ENCODE measurements at places on chromosomes 13 and 19.
A peak's percentile ranks its signal among the peaks of the same experiment; 100 is the strongest.

GRCh38 chr19:5676105-5676771 is 4.1 kb downstream of the MICOS13 start:
- DNase-seq, result no peak

- DNase-seq, result no peak
Measured at GRCh38 chr19:46861691-46862502, 1.1 kb downstream of the ARHGAP35 start.

- no peak for DNase-seq
Measured at GRCh38 chr19:10797078-10797477, 38.9 kb downstream of the TMED1 start.

DNA sequence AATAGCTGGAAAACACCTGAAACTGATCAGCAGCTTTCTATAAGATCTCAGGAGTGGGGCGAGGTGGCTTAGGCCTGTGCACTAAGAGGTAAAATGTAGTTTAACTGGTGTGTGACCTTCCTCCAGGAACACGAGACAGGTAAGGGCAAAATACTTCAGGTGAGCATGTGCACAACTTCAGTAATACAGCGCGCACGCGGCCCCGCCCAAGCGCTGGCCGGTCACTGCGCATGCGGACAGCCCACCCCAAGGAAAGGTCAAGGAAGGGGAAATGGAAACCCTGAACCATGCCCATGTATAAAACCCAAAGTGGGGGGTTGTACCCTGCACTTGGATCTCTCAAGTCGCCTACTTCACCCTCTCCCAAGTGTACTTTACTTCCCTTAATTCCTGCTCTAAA is 49.4 kb upstream of the ARHGEF7 start:
- DNase-seq, result no peak

GRCh38 chr13:51797664-51798488 is 6.1 kb downstream of the DHRS12 start:
- DNase-seq, result peak; percentile 49

DNA sequence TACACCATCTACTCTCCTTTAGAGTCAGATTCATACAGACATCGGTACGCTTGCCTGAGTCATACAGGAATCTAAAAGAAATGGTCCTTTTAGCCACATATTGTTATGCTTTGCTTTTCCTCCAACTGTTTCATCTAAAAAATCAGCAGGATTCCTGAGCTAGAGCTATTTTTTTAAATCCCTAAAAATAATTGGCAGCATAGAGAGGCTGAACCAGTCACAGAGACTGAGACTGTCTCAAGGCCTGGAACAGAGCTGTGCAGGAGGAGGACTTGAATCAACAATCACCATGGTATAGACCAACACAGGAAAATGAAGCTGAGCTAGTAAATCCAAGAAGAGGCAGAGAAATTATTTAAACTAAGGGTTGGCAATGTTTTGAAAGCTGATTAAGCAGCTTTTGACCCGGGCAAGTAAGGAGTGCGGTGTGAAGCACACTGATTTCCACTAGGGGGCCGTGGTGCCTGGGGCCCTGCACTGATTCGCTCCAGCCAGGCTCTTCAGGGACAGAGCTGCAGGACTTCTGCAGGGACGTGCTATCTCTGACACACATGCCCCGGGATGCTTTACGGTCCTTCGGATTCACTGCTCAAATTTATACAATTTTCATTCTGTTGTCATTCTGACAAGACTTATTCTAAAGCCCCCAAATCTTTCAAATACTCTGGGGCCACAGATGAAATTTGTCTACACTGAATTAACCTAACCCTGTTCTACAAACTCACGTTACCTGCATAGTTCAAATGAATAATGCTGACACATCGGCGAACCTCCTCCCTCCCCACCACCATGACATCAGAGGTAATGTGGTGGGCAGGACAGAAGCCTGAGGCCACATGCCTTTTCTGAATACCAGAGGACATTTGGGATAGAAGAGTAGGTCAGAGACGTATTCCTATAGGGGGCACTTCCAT is 87.6 kb upstream of the SLC15A1 start:
- DNase-seq, result peak; percentile 3

DNA sequence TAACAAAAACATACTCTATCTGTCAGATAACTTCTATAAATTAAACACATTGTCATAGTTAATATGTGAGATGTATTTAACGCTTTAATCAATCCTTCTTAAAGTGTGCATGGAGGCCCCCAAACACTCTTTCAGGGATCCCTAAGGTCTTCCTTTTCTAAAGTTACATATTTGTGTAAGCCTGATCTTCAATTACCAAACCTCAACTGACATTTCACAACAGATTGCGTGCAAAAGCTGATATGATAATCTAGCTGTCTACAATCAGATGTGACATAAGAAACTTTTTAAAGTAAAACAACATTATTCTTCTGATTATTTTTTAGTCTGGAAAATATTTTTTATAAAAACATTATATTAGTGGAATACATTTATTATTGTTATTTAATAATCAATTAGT is 1850.4 kb downstream of the OLFM4 start:
- no peak for DNase-seq

- DNase-seq, result no peak
Measured at GRCh38 chr19:1236576-1236975, 1.2 kb downstream of the CBARP start.

GRCh38 chr13:34523406-34523805 is 418.7 kb upstream of the NBEA start:
- no peak for DNase-seq

DNA sequence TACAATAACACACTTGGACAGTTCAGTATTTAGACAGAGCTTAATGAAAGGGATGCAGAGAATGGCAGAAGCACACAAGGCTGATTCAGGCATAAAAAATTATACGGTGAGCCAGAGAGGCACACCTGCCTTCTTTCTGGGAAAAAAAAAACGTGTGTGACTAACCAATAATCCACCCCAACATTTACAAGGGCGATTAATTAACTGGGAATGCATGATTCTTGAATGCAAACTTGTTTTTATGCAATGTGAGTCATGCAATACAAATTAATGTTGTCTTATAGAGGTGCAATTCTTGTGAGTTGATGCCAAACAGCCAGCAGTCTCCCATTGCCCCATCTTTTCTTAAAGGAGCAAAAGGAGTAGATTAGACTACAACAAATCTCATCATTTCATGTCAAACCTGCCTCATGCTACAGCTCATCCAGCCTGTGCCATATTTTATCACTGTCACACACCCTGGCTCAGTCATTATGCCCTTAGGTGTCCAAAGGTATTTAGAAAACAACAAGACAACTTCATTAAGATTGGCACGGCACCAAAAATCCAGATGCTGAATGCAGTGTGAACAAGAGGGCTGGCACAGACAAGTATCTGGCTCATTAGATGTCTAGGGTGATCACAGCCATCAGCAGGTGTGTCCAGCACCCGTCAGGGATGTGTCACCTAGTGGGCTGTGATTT is 721.1 kb downstream of the EFNB2 start:
- DNase-seq, result no peak

GRCh38 chr13:113820813-113821651 is 42.8 kb downstream of the GAS6 start:
- peak; percentile 80 for DNase-seq

DNA sequence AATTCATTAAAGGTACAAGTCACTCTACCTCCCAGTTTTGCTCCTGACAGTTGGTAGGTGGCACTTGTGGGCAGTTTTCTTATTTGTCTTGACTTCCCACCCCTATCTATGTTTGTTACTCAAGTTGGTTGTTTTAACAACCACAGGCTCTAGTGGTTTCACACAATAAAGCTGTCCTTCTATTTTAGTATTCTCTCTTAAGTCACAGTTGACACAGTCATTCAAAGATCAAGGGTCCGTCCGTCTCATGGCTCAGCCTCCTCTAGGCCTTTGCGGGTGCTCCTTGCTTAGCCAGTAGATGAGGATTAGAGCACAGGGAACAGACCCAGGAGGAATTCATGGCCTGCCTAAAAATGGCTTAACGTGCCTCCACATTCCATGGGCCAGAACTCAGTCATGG is 573.7 kb downstream of the IRS2 start:
- no peak for DNase-seq

- DNase-seq, result no peak
Measured at GRCh38 chr13:80237646-80238045, 103.3 kb downstream of the SPRY2 start.

DNA sequence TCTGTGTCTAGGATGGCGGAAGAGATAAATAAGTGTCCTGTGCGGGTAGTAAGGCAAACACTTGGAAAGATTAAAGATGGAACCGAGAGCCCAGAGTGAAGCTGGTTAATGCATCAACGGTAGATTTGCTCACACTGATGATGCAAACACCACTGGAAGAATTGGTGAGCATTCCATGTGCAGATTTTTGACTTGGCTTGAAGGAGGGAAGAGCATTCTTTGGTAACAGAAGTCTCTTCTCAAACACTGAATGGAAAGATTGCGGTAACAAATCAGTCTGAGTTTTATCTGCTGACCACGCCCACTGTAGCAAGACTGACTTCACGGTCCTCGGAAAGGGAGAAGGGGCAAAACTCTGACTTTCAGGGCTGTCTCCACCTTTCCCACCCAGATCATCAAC is 112.5 kb downstream of the COL4A1 start:
- no peak for DNase-seq

DNA sequence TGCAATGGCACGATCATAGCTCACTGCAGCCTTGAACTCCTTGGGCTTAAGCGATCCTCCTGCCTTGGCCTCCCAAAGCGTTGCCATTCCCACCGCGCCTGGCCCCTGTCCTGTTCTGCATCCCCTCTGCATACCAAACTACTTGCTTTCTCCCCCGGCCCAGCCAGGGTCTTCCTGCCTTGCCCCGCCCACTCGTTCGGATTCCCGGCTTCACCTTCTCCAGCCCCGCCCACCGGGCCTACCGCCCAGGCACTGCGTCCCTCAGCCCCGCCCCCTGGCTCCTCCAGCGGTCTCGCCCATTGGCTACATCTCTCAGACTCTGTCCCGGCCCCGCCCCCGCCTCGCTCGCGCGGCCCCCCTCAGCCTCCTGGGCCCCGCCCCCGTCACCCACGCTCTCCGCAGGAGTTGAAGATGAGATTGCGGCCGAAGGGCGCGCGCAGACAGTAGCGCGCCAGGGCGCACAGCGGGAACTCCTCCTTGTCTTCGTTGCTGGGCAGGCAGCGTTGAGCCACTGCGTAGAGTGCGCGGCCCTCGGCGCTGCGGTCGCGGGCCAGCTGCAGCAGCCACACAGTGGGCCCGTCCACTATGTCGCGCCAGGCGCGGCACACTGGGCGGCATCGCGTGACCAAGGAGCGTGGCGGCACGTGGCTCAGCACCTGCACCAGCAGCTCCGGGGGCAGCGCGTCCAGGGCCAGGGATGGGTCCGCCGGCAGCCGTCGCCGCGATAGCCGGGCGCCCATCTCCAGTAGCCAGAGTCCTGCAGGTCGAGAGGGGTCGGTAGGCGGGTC is 19.0 kb downstream of the MRPS12 start:
- DNase-seq, result peak; percentile 36

GRCh38 chr13:28396053-28396452 is 98.9 kb downstream of the FLT1 start:
- no peak for DNase-seq

DNA sequence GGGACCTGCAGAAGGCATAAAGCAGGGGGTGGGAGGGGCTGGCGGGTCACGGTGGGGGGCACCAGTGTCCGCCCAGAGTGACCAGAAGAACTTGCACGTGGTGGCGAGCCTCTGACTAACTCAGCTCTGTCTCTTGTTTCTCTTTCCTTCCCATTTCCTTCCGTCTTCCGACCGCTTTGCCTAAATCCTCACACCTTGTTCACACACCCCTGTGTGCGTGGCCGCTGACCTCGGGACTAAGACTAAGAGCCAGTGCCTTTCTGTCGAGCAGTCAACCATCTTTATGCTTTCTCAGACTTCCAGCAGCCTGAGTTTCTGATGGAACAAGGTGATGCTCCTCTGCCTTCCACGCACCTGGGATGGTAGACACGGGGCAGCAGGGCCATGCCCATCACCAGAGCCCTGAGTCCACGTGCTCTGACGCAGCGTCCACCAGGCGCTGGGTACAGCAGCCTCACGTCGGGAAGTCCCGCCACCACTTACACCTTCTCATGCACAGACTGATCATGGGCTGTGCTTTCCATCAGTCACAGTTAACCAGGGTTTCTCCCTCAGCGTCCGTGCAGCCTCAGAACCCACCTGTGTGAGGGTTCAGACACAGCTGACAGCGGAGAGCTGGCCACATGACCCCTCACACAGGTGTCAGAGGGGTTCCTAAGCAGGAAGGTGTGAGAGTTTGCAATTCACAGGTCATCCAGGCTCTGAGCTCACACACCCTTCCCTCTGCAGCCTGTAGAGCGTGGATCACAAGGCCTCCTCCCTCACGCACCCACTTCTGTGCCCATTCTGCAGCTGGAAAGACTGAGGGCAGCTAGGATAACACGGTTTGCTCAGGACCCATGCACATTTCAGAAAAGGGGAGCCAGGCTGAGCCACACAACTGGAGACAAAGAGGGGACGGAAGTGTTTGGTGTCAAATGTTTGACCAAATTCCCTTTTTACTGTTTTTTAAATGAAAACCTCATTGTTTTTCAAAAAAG is 90.7 kb upstream of the MCF2L start:
- DNase-seq, result no peak

DNA sequence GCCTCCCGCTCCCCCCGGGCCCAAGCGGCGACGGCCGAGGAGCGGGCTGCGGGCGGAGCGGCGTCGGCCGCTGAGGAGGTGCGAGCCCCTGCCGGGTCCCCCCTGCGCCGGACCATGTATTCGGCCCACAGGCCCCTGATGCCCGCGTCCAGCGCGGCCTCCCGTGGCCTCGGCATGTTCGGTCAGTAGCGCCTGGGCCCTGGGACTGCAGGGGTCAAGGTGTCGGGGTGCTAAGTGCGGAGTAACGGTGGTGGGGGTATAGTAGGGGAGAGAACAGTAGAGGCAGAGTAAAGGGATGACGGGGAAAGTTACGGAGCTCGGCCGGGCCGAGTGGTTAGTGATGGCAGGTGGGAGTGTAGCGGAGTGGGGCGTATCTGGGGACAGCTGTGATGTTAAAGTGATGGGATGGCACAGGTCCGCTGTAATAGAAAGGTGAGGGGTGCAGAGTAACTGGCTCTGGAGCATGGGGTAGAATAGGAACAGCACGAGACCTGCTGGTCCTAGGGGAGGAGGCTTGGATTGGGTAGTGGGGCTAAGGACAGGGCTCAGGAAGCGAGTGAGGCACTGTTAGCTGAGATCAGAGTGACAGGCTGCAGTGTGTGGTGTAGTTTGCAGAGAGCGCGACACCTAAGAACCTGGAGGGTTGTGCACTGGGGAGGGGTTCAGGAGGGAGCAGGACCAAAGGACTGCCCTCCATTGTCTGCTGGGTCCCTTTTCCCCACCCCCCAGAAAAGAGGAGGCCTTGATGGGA is 15.7 kb downstream of the CIC start:
- no peak for DNase-seq

GRCh38 chr19:30878495-30878894 is 470.7 kb downstream of the TSHZ3 start:
- no peak for DNase-seq

DNA sequence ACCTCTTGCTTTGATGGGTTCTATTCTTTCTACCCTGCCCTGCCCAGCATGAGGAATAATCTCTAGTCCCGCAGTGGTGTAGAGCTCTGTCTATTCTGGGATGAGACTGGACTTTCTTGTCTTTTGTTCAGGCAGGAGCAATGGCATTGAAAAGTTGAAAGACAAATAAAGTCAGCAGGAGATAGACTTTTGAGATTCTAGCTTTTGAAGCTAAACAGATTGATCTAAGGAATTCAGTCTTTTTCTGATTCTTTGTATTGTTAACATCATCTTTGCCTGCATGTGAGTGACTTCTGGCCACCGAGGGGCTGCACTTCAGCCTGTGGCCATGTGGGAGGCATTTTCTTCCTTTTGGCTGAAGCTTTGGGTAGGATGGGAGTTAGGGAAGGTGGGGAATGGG is 132.4 kb downstream of the MRPL57 start:
- no peak for DNase-seq

Measured in DMS 273 treated with DMSO at 0.1 percent for 48 hours (cell line).